SW 1271 (cell line): ENCODE measurements at places on chromosomes 2 and 18.

GRCh38 chr2:27148801-27149439, at the start of gene TCF23:
Gene TCF23 (plus strand): TSS chr2:27149004. CDS start chr2:27149134, 130 bp downstream.
- DNase-seq: no peak

- no peak for DNase-seq
These were observed 58.1 kb downstream of the ARHGAP25 start for GRCh38 chr2:68792751-68793150.

- DNase-seq: no peak
These were observed 123.6 kb upstream of the CYP26B1 start for GRCh38 chr2:72271276-72271614.

GRCh38 chr2:188369365-188369764, 77.7 kb downstream of the GULP1 start:
- DNase-seq: no peak

GRCh38 chr2:8714283-8714682, 32.4 kb downstream of the ID2 start:
- DNase-seq: no peak

DNA sequence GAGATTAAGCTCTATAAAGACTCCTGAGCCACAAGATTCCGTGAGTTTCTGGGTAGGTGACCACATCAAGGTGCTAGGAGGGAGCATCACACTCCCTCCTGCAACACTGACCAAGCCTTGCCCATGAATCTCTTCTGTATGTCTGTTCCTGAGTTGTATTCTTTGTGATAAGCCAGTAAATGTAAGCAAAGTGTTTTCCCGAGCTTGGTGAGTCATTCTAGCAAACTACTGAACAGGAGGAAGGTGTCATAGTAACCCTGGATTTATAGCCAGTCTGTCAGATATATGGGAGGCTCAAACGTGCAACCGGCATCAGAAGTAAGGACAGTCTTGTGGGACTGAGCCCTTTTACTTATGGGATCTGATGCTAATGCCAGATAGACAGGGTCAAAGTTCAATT, 346.1 kb upstream of the KYNU start:
- DNase-seq: no peak

DNA sequence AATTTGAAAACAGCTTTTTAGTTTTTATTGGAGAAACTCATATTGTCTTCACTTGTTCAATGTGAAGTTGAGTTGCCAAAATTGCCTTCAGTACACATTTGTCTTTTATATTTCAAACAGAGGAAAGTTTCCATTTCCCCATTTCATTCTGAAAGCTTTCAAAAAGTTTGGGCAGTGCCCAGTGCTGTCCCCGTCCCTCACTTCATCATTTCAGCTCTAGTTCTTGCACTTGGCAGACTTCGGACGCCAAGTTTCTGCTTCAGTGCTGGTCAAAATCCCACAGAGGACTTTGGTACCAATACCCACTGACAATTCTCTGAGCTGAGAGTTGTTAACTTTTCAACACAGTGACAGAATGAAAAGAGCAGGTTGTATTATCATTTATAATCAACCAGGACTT, 43.4 kb upstream of the AQP4 start:
- no peak for DNase-seq

DNA sequence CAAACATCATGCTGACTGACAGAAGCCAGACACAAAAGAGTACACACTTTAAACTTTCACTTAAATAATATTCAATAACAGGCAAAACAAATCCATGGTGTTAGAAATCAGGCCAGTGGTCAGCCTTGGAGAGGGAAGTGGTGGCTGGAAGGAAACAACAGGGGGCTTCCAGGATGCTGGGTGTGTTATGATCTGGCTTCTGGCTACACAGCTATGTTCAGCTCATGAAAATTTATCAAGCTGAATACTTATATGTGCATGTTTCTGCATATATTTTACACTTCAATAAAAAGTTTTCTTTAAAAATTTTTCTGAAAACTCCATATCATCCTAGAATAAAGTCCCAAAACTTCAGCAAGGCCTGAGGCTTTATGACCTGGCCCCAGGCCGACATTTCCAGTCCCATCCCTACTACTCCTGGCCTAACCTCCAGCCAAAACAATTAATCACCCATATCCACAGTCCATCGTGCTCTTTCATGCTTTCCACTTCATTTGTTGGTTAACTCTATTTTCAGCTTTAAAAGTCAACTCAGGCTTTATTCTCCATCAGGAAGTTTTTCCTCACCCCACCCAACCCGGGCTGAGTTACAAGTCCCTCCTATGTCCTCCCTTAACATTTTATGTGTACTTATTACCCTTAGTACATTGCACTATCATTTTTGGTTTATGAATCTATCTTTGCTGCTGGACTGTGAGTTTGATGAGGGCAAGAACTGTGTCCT, 27.9 kb upstream of the SPTBN1 start:
- no peak for DNase-seq

DNA sequence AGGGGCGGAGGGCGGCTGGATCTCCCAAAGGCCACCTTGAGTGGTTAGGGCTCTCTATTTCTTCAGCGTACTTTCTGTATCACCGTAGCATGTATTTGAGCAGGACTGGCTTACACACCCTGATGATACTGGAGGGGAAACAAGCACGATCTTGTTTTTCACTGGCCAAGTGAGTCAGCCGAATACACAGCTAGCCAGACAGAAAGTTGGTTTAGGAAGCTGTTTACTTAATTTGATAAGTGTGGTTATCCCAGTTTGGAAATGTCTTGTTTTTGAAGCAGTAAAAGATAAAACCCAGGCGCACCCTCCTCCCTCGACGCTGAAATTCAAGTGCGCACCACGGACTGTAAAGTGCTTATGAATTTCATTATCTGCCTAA, 582 bp downstream of the RIOK3 start:
- DNase-seq: no peak

GRCh38 chr2:38487852-38488251, 110.8 kb upstream of the ATL2 start:
- no peak for DNase-seq

DNA sequence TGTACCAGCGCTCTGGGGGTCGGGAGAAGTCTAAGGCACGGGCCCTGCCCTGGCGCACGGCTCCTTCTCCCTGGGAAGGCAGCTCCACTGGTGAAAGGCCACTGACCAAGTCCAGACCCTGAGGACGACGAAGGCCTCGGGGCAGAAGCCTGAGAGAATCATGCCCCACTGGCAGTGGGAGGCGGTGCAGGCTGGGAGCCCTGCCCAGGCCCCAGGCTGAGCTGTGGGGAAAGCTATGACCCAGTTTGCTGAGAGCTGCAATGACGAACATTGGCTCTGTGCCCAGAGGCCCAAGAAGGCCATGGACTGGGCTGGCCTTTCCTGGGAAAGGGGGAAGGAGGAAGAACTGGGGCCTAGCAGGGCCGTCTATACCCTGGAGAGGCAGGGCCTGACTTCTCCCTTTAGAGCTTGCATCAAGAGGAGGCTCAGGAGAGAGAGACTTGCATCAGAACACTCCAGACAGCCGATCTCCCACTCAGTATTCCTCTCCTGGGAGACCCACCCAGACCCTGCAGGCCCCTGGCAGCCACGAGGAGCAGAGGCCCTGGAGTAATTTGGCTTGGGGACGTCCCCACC, 32.9 kb downstream of the HS1BP3 start:
- peak; percentile 56 for DNase-seq

DNA sequence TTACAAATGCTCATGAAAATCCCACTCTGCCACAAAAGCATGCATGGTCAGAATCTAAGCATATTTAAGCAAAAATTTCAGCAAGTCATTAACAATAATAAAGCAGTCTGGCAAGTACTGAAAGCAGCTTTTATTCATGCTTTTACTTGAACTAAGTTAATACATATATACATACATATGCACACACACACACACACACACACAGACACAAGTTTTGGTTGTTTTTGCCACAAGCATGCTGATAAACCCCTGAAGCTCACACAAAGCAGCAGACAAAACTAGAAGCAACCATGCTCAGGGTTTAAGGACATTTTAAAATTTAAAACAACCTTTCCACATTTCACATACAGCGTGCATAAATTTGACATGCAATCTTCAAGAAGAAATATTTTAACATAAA, 819.1 kb upstream of the FSHR start:
- no peak for DNase-seq

GRCh38 chr2:221810245-221810644, 238.1 kb upstream of the EPHA4 start:
- no peak for DNase-seq

DNA sequence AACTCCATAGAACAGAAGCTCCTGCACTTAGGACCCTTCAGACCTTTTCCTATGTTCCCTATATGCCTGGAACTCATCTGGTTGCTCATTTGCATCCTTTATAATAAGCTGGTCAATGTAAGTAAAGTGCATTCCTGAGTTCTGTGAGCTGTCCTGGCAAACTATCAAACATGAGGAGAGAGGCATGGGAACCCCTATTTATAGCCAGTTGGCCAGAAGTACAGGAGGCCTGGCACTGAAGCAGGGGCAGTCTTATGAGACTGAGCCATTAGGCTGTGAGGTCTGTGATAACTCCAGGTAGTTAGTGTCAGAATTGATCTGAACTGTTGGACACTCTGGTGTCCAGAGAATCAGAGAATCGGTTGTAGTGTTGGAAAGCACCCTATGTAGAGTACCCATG, 88.4 kb downstream of the EHD3 start:
- no peak for DNase-seq

GRCh38 chr2:88221365-88221942, 51.3 kb downstream of the THNSL2 start:
- no peak for DNase-seq

DNA sequence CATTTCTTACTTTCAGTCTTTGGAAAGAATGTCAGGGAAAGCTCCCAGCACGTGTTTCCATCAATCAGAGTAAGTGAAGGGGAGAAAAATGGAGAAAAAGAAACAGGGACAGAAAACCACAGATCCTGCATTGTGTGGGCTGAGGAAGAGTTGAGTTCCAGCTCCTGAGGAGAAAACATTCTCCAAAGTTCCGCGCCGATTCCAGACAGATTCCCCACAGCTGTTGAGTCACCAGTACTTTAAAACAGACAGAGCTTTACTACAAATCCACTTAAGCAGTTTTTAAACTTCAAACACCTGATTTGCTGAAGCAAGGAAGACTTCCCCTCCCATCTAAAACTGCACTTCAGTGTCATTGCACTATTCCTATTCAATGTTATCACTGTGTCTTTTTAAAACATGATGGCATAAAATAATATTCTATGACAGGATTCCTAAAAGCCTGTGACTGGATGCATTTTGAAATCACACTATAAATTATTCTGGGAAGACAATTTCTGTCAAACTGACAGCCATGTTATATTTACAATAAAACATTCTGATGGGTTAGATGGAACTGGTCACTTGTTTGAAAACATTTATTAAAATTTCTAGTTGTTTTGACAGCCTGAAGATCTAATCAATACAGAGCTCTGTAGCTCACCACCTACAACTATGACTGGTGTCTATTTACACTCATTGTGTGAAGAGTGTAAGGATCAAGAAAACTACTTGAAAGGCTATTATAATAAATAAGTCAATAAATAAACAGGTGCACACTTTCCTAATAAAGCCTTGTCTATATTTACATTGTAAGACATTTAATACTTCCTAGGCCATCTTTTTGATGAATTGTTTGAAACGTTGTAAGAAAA, 40.9 kb downstream of the TCF4 start:
- no peak for DNase-seq

DNA sequence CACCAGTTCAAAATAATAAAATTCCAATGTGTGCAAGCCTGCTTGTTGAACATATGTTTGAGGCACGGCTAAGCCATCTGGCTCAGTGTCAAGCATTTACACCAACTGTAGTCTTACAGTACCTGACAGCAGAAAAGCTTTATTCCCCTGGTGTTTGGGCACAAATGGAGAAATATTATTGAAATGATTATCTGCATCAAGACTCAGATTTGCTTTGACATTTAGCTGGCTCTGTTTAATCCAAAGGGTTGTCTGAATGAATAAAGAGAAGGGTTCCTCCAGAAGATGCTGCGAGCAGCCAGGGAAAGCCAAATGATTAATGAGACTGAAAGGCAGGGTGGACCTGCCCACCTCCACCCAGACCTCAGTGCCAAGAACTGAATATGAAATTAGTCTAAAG, 393.2 kb upstream of the GALNT5 start:
- DNase-seq: no peak

DNA sequence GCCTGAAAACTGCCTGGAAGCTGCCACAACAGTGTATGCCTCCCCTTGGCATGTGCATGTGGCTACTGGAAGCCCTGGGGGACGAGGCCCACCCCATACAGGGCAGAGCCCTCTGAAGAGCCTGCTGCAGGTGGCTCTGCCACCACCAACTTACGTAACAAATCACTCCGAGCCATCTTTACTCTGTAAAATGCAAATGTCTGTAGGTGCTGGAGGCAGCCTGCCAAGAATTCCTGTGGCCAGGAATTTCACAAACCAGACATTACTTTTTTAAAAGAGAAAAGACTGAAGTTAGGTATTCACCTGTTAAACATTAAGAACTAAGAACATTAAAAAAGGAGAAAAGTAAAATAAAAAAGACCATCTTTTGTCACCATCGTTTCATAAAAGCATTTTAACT, 106.3 kb downstream of the GPR39 start:
- DNase-seq: no peak
